ENCODE measurements at places on chromosomes 4 and X.

DNA sequence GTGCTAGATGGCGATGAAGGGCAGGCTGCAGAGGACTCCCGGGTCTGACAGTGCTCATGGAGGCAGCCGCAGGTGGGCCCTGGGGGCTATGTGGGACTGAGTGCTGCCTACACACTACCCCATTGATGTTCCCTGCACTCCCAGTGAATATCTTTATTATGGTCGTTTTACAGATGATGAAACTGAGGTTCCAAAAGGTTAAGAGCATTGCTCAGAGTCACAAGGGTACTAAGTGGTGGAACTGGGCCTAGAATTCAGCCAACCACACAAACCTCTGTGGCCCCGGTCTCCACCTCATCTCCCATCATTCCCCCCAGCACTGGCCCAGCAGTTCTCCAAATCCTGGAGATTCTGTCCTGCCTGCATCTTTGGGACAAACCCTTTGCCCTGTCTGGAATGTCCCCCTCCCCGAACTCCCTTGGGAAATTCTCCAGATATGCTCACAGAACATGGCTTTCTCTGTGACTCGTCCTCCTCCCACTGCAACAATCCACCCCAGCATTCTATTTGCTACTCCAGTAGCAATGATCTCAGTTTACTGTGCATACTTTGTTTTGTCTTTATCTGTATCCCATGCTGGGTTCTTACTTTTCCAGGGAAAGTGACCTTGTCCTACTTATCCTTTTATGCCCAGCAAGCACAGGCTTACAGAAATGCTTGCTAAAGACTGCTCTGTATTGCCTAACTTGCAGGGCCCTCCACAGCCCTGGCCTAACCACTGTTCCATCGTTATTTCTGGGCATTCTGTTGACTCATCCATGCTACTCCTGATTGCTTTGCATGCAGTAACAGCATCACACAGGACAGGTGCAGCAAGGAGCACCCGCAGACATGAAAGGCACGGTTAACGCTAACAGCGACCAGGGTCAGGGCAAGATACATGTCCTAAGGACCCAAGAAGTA is 14.0 kb downstream of the PNMA6F start:
- no peak for DNase-seq

DNA sequence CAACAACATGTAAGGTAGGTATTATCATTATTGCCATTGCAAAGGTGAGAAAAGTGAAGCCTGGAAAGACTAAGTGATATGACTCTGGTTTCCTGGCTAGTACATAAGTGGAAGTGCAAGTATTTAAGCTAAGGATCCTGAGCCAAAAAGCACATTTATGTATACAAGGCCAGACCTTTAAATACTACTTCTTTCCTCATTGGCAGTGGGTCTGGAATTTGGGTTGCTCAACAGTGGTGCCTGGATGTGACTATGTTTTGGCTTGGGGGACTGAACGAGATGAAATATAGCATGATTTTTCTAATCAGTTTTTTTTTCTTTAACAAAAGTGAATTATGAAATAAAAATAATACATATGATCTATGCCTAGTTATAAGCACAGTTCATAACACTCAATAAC is 7.4 kb upstream of the FGF13 start:
- DNase-seq, result no peak

DNA sequence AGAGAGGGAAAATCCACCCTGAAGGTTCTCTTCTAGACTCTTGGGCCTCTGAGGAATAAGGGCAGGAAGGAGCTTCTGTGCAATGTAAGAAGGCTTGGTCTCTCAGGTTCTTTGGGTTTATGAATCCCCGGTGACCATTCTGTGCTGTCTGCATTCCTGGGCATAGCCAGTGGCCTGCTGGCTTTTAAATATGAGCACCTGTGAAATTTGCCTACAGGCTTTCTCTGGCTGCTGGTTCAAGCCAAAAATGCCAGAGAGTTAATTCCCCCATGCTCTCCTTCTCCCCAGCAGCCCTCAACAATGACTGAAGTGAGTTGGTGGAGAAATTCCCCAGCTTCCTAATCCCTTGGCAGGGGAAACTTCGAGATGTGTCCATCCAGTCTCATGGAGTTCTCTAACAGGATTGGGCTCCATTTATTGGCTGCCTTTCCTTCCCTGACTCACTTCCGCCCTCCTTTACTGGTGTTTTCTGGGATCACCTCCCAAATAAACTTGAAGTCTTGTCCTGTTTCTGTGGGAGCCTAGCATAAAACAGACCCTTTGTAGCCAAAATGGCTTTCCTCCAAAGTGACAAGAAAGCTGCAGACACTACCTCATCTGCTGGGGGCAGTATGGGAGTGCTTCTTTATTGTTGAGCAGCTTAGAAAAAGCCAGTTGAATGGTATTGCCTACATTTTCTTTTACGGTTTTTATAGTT is 179.4 kb upstream of the CASK start:
- DNase-seq, result no peak

GRCh38 chrX:129006491-129006890 is 516.8 kb downstream of the SMARCA1 start:
- DNase-seq, result no peak

- DNase-seq, result no peak
Measured at GRCh38 chr4:139664442-139664841, 1.2 kb upstream of the MGST2 start.

DNA sequence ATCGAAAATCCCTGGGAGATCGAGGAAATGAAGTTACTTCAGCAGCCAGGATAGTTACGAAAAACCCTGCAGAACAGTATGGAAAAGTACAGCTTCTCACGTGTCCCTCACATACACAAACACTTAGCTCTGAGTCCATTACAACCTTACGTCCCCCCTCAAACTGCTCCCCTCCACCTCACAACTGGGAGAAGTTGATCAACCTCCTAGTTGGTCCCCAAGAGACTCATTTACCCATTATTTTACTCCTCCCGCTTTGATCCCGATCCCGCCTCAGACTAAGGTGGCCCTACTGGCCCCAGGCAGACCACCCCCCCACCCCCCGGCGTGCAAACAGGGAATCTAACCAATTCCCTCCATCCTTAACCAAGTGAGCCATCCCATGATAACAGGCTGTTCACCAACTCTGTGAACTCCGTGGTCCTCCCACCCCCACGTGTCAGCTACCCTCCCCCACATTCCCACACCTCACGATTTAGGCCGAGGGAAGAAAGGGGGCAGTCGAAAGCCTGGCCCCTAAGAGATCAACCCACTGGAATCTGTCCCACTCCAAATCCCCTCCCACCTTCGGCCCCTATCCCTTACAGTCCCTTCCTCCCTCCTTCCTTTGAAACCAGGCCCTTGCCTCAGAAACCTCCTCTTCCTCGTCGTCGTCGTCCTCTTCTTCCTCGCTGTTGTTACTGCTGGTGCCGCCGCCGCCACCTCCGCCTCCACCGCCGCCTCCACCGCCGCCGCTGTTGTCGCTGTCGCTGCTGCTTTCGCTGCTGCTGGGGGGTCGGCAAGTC is 755 bp downstream of the ANKRD17 start:
- DNase-seq, result peak; percentile 60
